ENCODE measurements at places on chromosomes 7 and 10. TPM values are rescaled to one million over a fixed set of nuclear protein-coding genes. Genes with fewer than 3 reads are reported as not detected.

GRCh38 chr7:471866-472639, 47.6 kb downstream of the PDGFA start:
- no peak for DNase-seq

- no peak for DNase-seq
Measured at GRCh38 chr10:132774902-132775863, 10.8 kb downstream of the NKX6-2 start.

GRCh38 chr7:30995536-30995935, 31.8 kb downstream of the GHRHR start:
- no peak for DNase-seq

CALML5 gene
- not detected for polyA plus RNA-seq

- no peak for DNase-seq
Measured at GRCh38 chr7:135910393-135911036, 66.6 kb downstream of the MTPN start.

DNA sequence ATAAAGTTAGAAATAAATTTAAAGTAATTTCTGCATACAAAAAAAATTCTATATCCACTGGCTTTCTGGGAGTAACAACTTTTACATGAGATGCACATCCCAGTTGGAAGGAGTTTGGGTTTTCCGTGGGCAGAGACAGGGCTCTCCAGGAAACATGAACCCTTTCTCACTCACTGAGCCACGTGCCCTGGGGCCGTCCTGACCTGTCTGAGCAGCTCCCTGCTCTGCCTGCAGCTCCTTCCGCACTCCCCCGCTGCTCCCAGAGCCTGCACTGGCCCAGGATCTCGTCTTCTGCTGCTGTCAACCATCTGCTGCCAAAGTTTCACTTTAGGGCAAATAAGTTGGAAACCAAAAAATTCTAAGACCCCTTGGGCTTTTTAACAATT, 169.1 kb downstream of the DIP2C start:
- no peak for DNase-seq

DNA sequence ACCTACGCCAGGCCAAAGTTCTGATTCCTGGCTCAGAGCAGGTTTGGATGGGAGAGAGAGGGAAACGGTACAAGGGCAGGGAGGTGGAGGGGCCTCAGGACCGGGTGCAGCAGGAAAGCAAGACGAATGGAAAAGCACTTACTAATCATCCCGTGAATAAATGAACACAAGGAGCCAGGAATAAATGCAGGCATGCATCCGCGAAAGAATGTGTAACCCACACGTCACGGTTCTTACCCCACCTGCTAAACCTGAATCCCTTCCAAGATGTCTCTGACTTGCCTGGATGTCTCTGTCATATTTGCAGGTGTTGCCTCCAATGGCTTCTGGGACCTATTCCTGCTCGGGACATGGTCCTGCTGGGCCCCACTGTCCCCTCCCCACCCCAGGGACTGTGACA, 335.2 kb upstream of the RNF32 start:
- DNase-seq = no peak

UCN3 gene
- not detected for polyA plus RNA-seq

- no peak for DNase-seq
Measured at GRCh38 chr7:132437730-132438129, 138.5 kb downstream of the PLXNA4 start.

HDAC9 gene
- 41.7 TPM for polyA plus RNA-seq

NRBF2 gene
- 17.9 TPM for polyA plus RNA-seq

DNA sequence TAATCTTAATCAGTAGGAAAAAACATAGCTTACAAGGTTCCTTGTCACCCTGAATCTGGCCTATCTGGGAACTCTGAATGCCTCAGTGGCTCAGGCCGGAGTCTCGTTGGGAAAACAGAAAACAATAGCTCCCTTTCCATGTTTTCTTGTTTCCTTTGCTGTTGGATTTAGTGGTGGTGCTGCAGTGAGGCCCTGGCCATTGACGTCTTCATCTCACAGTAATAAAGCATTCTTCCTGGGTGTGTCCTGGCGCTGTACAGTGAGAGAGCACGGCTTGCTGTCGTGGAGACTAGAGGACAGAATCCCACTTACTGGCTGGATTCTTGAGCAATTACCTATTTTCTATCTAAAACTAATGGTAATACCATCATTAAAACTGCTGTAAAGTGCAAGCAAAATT, 1.3 kb upstream of the SPOCK2 start:
- no peak for DNase-seq

BBIP1 gene
- polyA plus RNA-seq = 16.2 TPM

ATOH7 gene
- polyA plus RNA-seq = not detected

DNA sequence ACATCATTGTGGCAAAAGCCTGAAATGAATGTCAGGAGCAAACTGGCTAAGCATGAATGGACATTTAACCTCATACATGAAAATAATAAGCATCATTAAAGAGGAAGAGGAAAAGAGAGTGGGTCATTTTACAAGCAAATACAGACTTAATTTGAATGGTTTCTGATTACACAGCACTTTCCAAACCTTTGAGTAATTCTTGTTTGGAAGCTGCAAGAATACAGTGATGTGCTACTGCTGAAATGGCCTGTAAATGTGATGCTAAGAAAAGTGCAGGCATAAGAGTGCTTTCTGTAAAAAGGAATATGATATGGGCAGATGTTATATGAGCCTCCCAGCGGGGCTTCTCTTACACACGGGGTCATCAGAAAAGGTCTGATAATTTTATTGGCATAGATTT, 30.2 kb downstream of the TAS2R16 start:
- DNase-seq = no peak

DNA sequence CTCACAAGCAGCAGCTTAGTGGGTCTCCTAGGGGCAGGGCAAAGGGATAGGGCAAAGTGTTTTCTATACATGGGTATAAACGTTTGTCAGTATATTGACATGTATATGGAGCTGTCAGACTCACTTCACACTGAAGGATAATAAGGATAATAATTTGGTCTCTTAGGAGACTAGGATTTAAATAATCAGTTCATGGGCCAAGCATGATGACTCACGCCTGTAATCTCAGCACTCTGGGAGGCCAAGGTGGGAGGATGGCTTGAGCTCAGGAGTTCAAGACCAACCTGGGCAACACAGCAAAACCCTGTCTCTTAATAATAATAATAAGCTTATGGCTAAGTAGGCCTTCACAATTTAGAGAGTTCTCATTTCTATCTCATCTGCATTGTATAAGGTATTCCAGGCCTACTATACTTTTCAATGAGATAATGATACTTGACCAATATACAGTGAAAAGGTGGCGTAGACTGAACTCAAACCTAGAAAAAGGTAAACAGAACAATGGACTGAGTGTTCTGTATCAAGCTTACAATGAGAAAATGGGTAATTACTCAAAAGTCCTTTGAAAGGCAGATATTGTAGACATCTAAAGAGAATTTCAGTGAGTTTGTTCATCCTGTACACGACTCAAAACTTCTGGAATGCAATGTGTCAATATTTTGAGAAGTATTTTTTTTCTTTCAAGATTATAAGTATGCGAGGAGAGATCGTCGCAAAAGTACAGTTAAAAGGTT, 7.0 kb downstream of the GSAP start:
- DNase-seq = no peak

DNAJC12 gene
- not detected for polyA plus RNA-seq

DNA sequence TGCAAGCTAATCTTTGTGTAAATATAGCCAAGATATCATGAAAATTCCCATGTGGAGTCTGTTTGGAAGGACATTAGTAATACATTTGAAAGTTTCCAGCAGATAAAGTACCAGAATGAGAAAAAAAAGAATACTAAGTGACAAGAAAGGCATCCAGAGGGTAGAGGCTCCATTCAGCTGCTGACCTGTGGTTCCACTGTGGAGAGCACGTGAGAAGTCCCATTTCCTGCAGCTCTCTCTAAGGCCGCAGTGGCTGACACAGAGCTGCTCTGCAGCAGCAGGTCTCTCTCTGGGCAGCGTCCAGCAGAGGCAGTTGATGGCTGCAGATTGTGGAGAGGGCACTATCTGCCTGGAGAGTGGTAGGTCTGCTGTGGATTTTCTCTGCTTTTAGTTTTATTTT, 100.1 kb upstream of the TMEM72 start:
- DNase-seq = no peak

ADRB1 gene
- polyA plus RNA-seq = 3.4 TPM
